ENCODE measurements at places on chromosomes 6 and 20.

GRCh38 chr20:25058051-25058846, at the start of gene ACSS1:
Gene ACSS1 (minus strand): TSS chr20:25058139. CDS start chr20:25058102, 37 bp downstream.
- DNase-seq = peak; percentile 70

GRCh38 chr6:115882174-115882573, 178.5 kb downstream of the FRK start:
- no peak for DNase-seq

DNA sequence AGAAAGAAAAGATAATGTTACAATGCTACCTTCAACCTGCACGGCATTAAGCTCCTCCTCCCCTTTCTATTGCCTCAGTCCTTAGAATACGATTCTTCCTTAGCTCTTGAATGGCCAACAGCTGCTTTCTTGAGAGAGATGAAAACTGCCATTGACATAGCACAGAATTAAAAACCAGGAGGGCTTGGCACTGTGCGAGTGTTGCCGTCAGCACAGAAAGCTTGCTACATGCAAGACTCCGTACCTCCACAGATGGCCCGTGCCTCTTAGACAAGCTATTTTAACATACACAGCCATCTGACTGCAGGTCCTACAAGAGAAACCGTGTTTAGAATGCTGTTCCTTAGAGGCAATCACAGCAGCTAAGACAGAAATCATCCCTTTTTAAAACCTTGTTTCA, 51.7 kb downstream of the ALDH5A1 start:
- no peak for DNase-seq

DNA sequence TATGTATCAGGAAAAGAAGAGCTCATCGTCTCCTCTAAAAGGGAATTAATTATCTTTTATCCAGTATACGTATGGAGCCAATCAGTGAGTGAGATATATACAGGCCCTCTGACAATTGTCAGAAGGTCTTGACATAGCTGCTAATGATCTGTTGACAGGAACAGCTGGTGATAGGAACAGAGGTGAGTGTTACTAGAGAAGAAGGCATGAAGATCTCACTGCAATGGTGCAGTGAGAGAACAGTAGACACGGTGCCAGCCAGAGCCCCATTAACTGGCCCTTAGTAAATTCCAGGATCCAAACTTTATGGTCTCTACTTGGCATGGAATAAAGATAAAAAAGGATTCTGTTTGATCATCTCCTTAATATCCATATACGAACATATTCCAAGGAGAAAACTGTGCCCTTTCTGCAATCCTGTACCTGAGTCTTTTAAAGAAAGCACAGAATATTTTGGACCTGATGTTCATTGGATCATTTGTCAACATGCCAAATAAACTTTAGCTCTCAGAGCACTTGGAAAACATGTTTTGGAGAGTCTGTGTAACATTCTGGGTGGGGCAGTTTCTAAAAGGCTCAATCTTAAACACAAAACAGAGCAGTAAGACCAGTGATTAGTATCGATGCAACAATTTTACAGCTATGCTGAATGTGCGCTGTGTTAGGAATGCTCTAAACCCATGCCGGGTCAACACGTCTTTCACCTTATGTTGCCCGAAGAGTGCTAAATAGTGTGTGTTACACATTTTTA, 135.8 kb upstream of the CITED2 start:
- no peak for DNase-seq

DNA sequence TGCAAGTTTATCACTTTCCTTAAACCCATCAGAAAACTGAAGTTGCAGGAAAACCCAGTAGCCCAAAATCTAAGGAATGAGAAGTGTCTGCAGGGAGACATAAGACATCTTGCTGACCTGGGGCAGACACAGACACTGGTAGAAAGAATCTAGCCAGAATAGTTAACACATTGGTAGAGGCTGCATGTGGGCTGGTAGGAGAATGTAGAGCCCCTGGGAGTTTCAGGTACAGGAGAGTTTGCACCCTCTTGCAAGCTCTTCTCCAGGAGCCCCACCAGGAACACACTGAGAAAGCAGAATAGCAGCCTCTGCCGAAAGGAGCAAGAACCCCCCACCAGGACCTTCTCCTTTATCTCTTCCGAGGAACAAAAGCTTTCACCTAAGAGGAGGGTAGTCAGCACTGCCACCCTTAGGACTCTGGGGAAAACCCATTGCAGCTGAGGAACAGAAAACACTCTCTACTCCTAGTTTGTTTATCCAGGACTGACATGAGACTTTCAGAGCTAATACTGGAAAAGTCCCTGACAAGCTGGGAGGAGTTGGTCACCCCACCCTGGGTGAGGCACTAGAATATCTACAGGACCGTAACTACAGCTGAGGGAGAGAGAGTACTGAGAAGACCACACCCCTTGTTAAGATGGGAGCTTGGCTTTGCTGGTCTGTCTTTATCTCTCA, 10.5 kb upstream of the OGFRL1 start:
- peak; percentile 87 for DNase-seq

DNA sequence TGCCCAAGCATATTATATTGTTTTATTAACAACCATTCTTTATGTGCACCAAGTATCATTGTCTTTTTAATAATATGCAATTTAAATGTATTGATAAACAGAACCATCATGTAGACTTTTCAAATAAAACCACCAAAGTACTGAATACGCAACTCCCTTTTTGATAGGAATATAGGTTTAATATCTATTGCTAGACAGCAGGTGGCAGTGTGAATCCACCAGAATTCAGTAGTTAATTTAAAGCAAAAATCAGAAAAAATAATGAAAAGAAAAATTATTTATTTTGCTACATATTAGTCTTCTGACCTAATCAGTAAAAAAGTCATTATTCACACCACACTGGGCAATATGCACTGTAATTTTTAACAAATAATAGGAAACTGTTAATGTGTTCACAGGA, 143.7 kb downstream of the KLHL32 start:
- DNase-seq = peak; percentile 37

DNA sequence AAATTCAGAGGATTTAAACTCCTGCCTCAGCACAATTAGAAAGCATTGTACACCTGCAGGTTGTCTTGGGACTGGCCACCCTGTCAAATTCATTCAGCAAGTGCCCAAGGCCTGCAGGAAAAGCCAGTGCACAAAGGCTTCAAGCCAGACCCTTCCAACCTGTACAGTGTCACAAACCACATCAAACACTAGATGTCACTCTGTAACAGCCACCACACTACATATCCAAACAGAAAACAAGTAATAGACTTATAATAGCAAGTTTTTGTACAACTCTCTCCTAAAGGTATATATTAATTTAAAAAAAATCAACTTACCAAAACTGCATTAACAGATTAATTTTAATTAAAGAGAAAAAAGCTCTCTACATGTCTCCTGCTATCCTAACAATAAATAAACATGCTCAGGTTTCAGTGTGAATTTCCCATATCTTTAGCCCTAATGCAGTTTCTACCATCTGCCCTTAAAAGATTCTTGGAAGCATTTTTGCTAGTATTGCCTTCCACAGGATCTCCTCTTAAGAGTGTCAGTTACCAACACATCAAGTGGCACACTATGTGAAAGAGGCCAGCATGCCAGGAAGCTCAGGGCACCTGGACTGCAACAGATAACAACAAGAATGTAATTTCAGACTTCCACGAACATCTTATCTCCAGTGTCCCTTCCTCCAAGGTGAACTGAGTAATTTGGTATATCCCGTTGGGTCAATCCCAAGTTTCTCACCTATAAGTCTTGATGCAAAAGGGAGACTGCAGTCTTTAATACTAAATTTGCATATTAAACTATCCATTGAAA, 47.5 kb downstream of the RALGAPA2 start:
- peak; percentile 73 for DNase-seq

GRCh38 chr6:52162940-52163908, 23.0 kb upstream of the IL17A start:
- DNase-seq = peak; percentile 59

DNA sequence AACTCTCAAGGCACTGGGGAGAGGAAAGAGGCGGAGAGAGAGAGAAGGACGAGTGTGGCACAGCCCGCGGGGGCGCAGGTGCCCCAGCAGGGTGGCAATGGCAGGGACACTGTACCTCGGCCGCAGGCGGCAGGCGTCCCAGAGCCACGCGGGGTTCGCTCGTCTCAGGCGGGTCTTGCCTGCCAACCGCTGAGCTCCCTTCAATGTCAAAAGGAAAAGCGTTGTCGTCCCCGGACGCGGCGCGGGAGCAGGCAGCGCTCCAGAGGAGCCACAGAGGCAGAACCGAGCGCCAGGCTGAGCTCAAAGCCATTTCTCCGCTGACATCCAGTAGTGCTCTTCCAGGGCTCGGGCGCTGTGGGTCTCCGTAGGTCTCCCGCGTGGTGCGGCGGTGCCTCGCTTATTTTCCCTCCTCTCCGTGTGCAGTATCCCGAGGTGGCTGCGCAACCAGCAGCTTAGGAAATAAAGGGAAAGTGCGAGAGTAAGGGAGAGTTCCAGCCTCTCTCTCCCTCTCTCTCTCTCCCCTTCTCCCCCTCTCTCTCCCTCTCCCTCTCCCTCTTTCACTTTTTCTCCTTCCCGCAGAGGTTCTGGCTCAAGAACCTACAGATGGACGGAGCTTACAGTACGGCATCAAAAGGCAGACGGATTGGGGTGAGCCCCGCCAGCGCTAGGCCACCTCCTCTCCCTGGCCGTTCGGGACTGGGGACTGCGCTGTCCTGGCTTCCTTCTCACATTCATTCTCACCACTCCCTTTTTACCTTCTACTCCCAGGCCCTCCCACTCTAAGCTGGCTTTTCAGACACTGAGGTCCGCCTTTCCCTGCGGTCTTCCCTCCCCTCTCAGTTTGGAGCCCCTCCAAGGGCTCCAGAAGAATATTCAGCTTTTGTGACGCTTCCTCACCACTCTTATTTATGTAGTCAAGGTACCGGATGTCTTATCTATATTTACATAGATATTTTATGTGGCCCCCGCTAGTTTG, at the start of gene LAMA4:
LAMA4 (minus strand) TSS at position 727 of the 976 bp plus-strand sequence; CDS start at position 310, 417 bp downstream.
- DNase-seq = no peak

DNA sequence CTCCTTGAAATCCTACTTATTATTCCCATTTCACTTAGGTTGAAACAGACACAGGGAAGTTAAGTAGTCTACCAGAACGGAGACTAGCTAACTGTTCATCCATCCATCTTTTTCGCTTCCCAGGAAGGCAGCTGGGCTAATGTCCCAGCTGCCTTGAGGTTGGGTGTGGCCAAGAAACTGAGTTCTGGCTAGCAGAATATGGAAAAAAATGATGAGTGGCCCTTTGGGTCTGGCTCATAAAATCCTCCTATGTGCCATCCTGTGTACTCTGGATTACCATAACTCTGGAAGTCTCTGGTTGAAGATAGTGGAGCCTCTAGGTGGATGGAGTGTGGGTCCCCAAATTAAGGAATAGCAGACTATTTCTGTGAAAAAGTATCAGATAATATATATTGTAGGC, 206.2 kb downstream of the HIVEP2 start:
- DNase-seq = no peak

DNA sequence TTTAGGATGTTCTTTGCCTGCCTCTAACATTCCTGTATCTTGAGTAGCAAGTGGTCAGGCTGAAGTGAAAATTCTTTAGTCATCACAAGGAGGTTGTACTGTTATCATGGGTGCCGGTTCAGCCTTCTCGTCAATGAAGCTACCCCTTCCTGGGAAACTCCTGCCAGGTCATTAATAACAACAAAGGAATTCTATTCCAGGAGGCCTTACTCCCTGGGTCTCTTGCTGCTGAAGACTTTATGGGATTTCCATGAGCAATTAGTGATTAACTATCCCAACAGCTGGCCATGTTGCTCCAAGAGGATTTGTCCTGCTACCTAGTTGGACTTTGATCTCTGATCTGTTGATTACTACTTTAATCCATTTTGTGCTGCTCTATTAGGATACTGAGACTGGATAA, 62.7 kb upstream of the ELOVL5 start:
- no peak for DNase-seq

Data from hematopoietic multipotent progenitor cell treated with erythropoietin and hydrocortisone succinate and interleukin-3 and kit ligand, for 8 days (in vitro differentiated cells).